ENCODE measurements at places on chromosomes 6 and 20.

GRCh38 chr6:1515280-1515679, 94.4 kb upstream of the FOXC1 start:
- DNase-seq, result no peak

GRCh38 chr6:108211671-108212070, 45.8 kb downstream of the NR2E1 start:
- DNase-seq, result no peak

DNA sequence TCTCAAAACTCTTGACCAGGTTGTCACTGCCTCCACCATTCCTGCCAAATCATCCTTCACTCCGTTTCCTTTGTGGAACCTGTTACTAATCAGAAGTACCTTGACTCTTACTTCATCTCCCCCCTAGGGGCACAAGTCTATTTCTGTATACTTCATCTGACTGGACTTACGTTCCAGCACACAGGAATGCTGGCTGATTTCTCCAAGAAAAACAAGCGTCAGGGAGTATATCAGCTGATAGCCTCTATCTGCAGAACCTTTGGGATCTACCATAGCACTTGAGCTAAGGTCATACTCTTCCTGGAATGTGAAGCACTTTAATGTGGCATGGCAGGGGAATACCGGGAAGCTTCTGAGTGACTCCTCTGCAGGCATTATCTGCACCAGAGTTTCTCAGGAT, 178.1 kb upstream of the MOCS1 start:
- no peak for DNase-seq

DNA sequence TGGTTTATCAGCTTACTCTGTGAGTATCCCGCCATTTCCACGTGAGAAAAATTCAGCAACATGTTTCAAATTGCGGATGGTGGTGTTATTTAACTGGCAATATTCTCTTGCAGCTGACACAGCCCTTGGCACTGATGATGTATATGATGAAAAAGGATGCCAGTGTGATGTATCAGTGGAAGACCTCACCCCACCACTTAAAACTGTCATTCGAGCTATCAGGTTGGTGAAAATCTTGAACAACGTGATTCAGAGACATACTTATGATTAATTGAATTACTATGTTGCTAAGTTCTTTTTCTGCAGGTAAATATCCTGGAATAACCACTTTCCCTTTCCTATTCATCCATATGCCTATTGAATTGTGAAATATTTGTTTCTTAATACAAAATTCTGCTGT, 55.7 kb downstream of the KHDC1L start:
- no peak for DNase-seq

DNA sequence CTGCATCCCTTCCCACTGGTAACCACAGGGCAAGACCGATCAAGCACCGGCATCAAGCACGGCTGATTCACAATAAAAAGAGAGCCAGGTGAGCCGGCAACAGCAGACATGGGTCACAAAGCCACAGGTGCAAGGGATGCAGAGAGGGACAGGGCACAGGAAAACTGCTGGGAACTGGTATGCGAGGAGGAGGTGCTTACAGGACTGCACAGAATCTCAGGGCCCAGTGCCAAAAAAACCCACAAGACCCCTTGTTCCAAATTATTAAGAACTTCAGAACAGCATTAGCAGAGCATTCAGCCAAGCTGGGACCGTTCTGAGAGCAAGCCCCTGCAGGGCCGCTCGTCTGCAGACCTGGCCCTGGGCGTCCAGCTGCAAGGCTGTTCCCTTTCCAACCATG, 35.4 kb downstream of the BFSP1 start:
- no peak for DNase-seq

GRCh38 chr20:23048283-23049200, 930 bp downstream of the THBD start:
- peak; percentile 53 for DNase-seq

DNA sequence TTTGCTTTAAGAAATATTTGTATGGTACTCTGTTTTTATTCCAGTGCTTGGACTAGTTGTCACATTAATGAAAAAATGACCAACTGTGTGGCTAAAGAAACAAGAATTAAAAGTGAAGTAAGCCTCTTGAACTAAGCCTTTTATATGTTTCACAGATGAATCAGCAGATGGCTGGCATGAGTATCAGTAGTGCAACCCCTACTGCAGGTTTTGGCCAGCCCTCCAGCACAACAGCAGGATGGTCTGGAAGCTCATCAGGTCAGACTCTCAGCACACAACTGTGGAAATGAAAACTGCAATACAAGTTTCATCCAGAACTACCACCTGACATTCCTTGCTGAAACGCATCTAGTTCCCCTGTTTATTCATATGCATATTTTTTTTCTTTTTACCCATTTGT, 96.8 kb downstream of the B3GAT2 start:
- DNase-seq, result no peak
